ENCODE measurements at places on chromosomes 6 and 20. TPM values are rescaled to one million over a fixed set of nuclear protein-coding genes. Genes with fewer than 3 reads are reported as not detected.

DNA sequence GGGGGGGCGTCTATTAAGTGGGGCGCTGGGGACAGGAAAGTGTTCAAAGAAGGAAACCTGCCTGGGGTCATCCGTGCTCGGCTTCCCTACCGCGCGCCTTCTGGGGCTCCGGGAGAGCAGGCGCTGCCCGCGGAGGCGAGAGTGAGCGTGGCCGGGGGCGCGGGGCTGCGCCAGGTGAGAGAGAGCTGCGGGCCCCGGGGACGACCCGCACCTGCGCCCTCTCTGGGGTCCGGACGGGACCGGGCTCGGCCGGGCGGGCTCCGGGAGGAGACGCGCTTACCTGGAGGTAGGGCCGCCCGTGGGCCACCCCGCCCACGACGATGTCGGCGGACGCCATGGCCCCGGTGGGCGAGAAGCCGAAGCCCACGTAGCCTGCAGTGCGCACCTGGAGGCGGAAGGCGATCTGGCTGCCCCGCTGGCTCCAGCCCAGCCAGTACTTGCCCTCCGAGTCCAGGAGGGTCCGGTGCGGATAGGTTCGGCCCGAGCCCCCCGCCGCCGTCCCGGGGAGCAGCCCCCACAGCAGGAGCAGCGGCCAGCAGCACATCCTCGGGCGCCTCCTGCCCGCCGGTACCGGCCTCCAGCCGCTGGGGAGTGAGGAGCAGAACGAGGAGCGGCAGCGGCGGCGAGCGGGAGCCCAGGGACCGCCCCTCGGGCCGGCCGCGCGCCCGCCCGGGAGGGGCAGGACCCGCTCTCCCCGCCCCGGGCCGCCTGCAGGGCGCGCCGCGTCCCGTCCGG lies at the start of gene MOXD1:
Gene MOXD1, minus strand, starts transcription at position 593 of the 735 bp plus-strand sequence. Its CDS starts 49 bp downstream, at position 544.
- DNase-seq = no peak
- H3K36me3 ChIP-seq = no peaks in the 10 kb centered on the region
- H3K4me3 ChIP-seq = peak within 1 kb of the TSS; percentile 78

GRCh38 chr6:148082696-148083095 lies 259.9 kb upstream of the SASH1 start:
- no peaks in the 10 kb centered on the region for H3K36me3 ChIP-seq
- no peaks in the 10 kb centered on the region for H3K27me3 ChIP-seq
- no peaks in the 10 kb centered on the region for H3K4me1 ChIP-seq
- H3K27ac ChIP-seq = no peak overlapping the region

GRCh38 chr20:42461965-42462593 lies 727.6 kb downstream of the PTPRT start:
- DNase-seq = no peak
- H3K27me3 ChIP-seq = no peaks in the 10 kb centered on the region
- H3K36me3 ChIP-seq = no peaks in the 10 kb centered on the region

GRCh38 chr6:19599796-19600464 lies 237.2 kb upstream of the ID4 start:
- no peaks in the 10 kb centered on the region for H3K4me1 ChIP-seq
- H3K27me3 ChIP-seq = no peaks in the 10 kb centered on the region
- no peaks in the 10 kb centered on the region for H3K36me3 ChIP-seq

DNA sequence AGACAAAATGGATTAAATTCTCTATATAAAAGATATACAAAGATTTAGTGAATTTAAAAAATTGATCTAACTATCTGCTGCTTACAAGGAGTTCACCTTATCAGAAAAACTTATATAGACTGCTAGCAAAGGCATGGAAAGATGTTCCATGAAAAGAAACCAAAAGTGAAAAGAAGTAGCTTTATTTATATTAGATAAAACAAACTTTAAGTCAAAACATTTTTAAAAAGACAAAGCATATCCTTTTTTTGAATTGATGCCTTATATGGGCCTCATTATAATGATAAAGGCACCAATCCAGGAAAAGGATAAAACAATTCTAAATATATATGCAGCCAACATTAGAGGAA lies 334.2 kb downstream of the MEI4 start:
- H3K4me1 ChIP-seq = no peaks in the 10 kb centered on the region
- H3K27me3 ChIP-seq = no peaks in the 10 kb centered on the region
- DNase-seq = no peak
- no peak overlapping the region for H3K4me3 ChIP-seq
- H3K36me3 ChIP-seq = no peaks in the 10 kb centered on the region

GRCh38 chr6:24255676-24256075 lies 102.2 kb downstream of the DCDC2 start:
- H3K36me3 ChIP-seq = no peaks in the 10 kb centered on the region
- no peaks in the 10 kb centered on the region for H3K4me1 ChIP-seq
- no peak overlapping the region for H3K27ac ChIP-seq

GRCh38 chr6:32070814-32071543 lies 32.8 kb downstream of the CYP21A2 start:
- peaks cover 18% of the 10 kb centered on the region for H3K4me1 ChIP-seq
- DNase-seq = peak; percentile 84
- H3K27me3 ChIP-seq = no peaks in the 10 kb centered on the region
- H3K36me3 ChIP-seq = peaks cover 26% of the 10 kb centered on the region
- no peak overlapping the region for H3K4me3 ChIP-seq

DNA sequence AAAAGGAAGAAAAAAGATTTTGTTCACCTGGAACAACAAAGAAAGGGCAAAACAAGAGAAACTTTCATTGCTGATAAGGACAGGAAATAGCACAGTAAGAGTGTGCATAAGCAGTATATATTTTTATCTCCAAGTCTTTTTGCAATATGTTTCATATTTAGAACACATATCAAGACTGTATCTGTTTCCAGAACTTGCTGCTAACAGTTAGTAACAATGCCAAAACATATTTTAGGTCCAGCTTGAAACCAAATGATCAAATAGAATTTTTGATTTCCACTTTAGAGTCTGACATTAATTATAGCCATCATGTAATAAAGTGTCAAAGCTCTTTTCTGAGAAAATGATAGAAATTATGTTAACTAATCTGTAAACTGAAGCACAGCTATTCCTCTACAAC lies 143.5 kb upstream of the SUPT3H start:
- no peak for DNase-seq
- no peaks in the 10 kb centered on the region for H3K27me3 ChIP-seq
- no peaks in the 10 kb centered on the region for H3K36me3 ChIP-seq
- no peaks in the 10 kb centered on the region for H3K4me1 ChIP-seq
- no peak overlapping the region for H3K4me3 ChIP-seq

- H3K4me3 ChIP-seq = no peak overlapping the region
- H3K36me3 ChIP-seq = no peaks in the 10 kb centered on the region
- H3K27me3 ChIP-seq = no peaks in the 10 kb centered on the region
- H3K27ac ChIP-seq = no peak overlapping the region
Observed at GRCh38 chr6:46799657-46800056, 6.5 kb downstream of the MEP1A start.

DNA sequence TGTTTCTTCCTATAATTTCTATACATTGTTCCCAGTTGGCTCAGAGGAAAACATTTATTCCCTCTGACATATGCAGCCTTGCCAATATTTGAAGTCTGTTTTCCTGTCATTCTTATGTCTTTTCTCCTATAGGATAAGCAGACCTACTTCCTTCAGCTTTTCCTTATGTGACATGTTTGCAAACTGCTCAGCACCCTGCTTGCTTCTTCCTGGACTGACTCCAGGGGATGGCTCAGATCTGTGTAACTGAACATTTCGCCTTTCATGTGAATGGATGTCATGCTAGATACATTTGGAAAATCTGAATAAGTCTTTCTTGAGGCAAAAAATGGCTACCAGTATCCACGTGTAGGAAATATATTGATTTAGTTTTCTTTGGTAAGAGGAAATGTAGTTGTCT lies 113.2 kb downstream of the CARMIL1 start:
- H3K27ac ChIP-seq = no peak overlapping the region
- DNase-seq = no peak
- H3K4me3 ChIP-seq = no peak overlapping the region
- H3K36me3 ChIP-seq = no peaks in the 10 kb centered on the region

DNA sequence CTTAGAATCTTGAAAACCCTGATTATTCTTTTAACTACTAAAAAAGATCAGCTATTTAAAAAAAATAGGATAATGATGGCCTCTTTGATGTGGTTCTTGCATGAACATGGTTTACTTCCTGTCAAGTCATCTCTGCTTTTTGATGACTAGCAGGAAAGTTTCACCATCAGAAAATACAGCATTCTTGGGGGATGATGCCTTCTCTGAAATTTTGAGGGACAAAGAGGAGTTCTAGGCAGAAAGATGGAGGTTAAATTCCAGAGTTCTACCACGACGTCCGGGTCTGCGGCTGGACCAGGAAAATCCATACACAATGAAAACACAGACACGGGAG lies 130.4 kb downstream of the OLIG3 start:
- H3K36me3 ChIP-seq = no peaks in the 10 kb centered on the region
- no peak for DNase-seq
- no peaks in the 10 kb centered on the region for H3K4me1 ChIP-seq
- no peaks in the 10 kb centered on the region for H3K27me3 ChIP-seq

GRCh38 chr20:57881466-57882385 lies 171.9 kb upstream of the PMEPA1 start:
- no peaks in the 10 kb centered on the region for H3K36me3 ChIP-seq
- H3K4me1 ChIP-seq = no peaks in the 10 kb centered on the region
- no peaks in the 10 kb centered on the region for H3K27me3 ChIP-seq
- H3K4me3 ChIP-seq = no peak overlapping the region
- DNase-seq = peak; percentile 52

DNA sequence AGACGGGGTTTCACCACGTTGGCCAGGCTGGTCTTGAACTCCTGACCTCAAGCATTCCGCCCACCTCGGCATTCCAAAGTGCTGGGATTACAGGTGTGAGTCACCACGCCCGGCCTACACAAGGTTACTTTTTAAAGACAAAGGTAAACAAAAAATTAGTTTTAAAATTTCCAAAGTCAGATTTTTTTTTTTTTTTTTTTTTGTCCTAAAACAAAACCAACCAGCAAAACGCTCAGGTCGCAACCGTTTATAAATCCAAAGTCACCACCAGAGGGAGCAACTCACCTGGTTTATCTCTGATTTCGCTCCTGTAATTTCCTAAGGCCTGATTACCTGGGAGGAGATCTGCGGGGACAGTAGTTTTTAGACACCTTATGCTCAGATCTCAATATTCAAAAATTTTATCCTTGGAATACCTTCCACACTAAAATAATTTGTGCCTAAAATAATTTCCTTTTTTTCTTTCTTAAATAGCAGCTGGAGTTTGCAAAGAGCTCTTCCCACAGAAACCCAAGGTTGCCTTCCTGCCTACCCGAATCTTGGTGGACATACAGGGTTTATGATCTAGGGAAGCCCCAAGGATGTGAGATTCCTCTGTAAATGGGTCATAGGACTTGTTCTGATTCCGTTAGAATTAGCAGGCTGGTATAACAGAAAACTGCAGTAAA lies 19.8 kb upstream of the TREM1 start:
- H3K4me1 ChIP-seq = no peaks in the 10 kb centered on the region
- no peaks in the 10 kb centered on the region for H3K36me3 ChIP-seq
- no peak for DNase-seq
- H3K27ac ChIP-seq = no peak overlapping the region

GRCh38 chr6:114648847-114649246 lies 306.0 kb upstream of the HS3ST5 start:
- no peak for DNase-seq
- no peaks in the 10 kb centered on the region for H3K27me3 ChIP-seq
- H3K36me3 ChIP-seq = no peaks in the 10 kb centered on the region
- no peaks in the 10 kb centered on the region for H3K4me1 ChIP-seq
- H3K27ac ChIP-seq = no peak overlapping the region

DNA sequence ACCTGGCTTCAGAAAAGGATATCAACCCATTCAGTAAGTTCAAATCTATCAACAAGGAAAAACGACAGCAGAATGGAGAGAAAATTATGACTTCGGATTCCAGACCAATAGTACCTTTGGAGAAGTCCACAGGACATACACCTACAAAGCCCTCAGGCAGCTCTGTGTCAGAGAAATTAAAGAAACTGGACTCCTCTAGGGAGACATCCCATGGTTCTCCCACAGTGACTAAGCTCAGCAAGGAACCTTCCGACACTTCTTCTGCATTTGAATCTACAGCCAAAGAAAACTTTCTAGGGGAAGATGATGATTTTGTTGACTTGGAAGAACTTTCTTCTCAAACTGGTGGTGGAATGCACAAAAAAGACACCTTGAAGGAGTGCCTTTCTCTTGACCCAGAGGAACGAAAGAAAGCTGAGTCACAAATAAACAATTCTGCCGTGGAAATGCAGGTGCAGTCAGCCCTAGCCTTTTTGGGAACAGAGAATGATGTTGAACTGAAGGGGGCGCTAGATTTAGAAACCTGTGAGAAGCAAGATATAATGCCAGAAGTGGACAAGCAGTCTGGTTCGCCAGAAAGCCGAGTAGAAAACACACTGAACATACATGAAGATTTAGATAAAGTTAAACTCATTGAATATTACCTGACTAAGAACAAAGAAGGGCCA lies 67.4 kb upstream of the HINT3 start:
- H3K4me3 ChIP-seq = no peak overlapping the region
- no peaks in the 10 kb centered on the region for H3K27me3 ChIP-seq
- no peaks in the 10 kb centered on the region for H3K4me1 ChIP-seq
- H3K27ac ChIP-seq = no peak overlapping the region

GRCh38 chr6:68635412-68635705 lies 277 bp downstream of the ADGRB3 start:
- H3K27me3 ChIP-seq = no peaks in the 10 kb centered on the region
- no peaks in the 10 kb centered on the region for H3K4me1 ChIP-seq
- H3K4me3 ChIP-seq = peak overlapping the region; percentile 60
- H3K27ac ChIP-seq = peak overlapping the region; percentile 81
- H3K36me3 ChIP-seq = no peaks in the 10 kb centered on the region

GRCh38 chr6:157974341-157974894 lies 7.2 kb upstream of the SYNJ2 start:
- no peak overlapping the region for H3K4me3 ChIP-seq
- no peaks in the 10 kb centered on the region for H3K4me1 ChIP-seq
- H3K36me3 ChIP-seq = no peaks in the 10 kb centered on the region
- H3K27ac ChIP-seq = no peak overlapping the region

- H3K4me1 ChIP-seq = no peaks in the 10 kb centered on the region
- DNase-seq = no peak
- H3K27me3 ChIP-seq = no peaks in the 10 kb centered on the region
- H3K4me3 ChIP-seq = no peak overlapping the region
- no peaks in the 10 kb centered on the region for H3K36me3 ChIP-seq
Observed at GRCh38 chr6:157644043-157644810, 178.8 kb upstream of the SNX9 start.

TCP11 gene
- total RNA-seq = not detected

NRSN1 gene
- not detected for total RNA-seq

NTSR1 gene
- total RNA-seq = not detected

IL17F gene
- not detected for total RNA-seq

PRKN gene
- 19.3 TPM for total RNA-seq

DSN1 gene
- total RNA-seq = 6.3 TPM

MLN gene
- not detected for total RNA-seq

SLC17A9 gene
- total RNA-seq = 1.8 TPM

ENPP1 gene
- 5.5 TPM for total RNA-seq

TBX18 gene
- total RNA-seq = 8.2 TPM

OR2J1 gene
- not detected for total RNA-seq

Measured in right atrium auricular region (tissue), 2 donors.